ENCODE measurements at places on chromosomes 1 and 21.

DNA sequence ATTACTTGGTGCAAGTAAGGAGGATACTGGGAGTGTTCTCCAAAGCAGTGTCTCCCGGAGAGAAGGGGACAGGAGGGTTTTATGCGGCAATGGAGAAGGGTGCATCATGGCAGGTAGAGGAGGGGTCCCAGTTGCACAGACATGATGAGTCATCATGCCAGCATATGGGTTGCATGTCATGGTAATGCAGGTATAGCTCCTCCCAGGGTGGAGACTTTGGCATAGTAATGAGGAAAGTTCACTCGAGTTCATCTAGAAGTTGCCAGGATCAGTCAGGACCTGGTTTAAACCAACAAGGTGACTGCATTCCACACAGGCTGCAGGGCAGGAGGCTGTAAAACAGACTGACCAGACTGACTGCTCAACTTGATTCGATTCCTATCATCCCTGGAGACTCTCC, 355.7 kb upstream of the DUSP10 start:
- no peak for DNase-seq

DNA sequence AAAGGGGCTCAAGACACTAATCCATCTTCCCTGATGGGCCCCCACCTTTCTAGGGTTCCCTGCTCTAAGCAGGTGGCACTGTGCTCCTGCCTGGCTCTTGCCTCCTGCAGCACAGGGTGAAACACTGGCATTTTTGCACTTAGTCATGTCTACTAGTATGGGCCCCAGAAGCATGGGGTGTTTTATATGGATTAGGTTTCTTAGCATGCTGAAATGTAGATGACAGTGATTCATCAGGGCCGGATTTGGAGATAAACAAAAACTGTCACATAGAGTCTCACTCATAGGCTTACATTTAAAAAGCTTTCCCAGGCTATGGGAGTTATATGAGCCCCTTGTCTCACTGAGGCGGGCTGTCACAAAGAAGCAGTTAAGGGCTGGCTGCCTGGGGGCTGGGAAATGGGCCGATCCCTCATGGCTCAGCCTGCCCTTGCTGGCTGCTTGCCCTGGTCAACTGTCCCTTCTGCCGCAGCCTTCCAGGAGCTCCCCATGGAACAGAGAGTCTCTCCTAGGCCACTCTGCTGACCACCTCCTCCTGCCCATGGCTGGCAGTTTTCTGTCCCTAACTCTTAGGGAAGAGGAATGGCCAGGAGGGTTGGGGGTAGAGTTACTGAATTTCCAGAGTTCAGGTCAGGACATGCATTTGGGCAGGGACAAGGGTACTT, 6.5 kb downstream of the GALNT2 start:
- DNase-seq: no peak

DNA sequence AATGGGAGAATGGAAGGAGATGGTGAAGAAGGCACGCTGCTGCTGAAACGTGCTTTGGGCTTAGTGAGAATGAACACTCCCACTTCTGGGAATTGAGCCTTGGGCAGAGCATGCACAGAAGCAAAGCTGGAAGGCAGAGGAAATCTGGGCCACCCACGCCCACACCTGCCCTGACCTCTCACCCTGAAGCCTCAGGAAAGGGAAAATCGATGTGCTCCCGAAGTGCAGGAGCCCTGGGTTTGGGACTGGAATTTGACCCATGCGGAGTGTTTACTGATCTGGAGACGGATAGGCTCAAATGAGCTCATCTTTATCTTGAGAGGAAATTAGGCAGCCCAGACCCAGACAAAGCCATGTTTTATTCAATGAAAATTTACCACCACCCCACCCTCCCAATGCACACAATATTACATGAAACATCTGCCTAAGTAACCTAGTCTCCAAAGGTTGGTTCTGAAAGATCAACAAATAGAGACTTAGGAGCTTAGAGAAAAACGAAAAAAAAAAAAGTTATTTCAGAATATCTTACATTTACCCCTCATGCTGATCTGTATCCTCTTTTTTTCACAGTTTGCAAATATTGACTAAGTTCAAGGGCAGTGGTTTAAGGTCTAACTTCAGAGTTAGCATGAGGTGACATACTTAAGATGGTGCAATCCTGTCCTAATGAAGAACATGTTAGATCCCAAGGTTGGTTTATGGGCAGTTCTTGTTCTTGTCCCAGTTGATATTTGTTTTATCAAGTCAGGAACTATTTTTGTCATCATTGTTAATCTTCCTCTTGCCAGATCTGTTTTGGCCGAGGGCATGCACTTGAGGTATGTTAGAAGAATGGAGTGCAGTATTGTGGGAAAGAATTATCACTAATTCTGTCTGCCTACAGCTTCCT, 63.0 kb downstream of the PROX1 start:
- no peak for DNase-seq

- no peak for DNase-seq
Observed at GRCh38 chr21:34761758-34762330, 93.0 kb downstream of the CLIC6 start.

DNA sequence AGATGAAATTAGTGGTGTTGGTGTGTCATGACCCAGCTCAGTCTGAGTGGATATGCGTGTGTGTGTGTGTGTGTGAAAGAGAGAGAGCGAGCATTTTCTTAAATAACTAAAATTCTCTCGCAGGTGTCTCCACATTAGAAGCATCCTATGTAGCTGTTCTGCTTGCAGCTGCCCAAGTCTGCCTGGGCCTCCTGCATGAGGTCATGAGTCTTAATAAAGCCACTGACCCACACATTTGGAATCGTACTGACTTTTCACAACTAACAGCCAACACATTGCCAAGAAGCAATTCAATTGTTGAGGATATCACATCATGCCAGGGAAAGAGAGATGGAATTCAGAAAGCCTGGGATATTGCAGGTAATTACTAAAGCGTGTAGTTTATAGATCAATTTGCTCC, 238.2 kb upstream of the AJAP1 start:
- no peak for DNase-seq

GRCh38 chr1:174656409-174657059, 208.8 kb downstream of the GPR52 start:
- no peak for DNase-seq

GRCh38 chr1:203609979-203610493, 16.6 kb upstream of the ATP2B4 start:
- DNase-seq: no peak

DNA sequence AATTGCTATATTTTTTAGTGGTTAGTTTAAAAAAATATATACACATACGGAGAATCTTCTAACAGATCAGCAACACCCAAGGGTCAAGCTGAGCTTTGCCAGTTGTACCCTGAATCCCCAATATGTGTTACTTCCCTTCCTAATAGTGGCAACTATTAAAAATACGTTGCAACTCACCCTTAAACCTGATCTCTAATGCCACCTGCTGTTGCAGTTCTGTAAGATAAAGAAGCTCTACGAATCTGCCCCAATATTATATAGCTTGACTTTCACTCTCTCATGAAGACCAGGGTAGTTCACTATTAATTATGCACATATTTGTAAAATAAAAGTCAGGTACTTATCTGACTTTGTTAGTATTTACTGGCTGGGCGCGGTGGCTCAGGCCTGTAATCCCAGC, 58.4 kb downstream of the ASH1L start:
- DNase-seq: no peak

All from activated naive CD4-positive, alpha-beta T cell treated with anti-CD3 and anti-CD28 coated beads, Interleukin-2, amount 50 U/mL, for 72 hours (primary cell).